ENCODE measurements at places on chromosomes 12 and 14.

- DNase-seq: no peak
Observed at GRCh38 chr14:53971521-53971920, 14.9 kb upstream of the BMP4 start.

GRCh38 chr14:90345239-90345557, 13.5 kb upstream of the NRDE2 start:
- no peak for DNase-seq

DNA sequence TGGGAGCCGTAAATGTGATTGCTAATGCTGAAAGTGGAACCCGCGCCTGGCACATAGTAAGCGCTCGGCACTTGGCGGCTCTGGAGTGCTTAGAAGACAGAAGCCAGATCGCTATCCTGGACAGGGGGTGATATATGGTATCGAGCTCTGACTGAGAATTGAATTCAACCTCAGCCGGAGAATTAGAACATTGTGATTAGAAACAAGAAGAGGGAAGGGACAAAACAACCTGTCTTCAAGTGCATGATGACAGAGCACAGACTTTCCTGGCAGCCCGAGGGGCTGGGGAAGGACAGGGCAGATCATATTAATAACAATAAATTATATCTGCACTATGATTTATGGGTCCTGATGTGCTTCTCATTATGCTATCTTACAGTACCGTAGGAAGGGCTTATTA, 66.9 kb upstream of the TBX3 start:
- no peak for DNase-seq

GRCh38 chr14:89394972-89395371, 22.1 kb downstream of the FOXN3 start:
- DNase-seq: no peak

All from fibroblast of skin of left quadriceps (primary cell).